ENCODE measurements at places on chromosomes 2 and 18.

GRCh38 chr2:38596229-38596628 is 6.5 kb downstream of the HNRNPLL start:
- DNase-seq = no peak

- no peak for DNase-seq
Measured at GRCh38 chr2:184053326-184053725, 545.0 kb upstream of the ZNF804A start.

GRCh38 chr2:102001767-102002142 is 10.0 kb downstream of the IL1R2 start:
- DNase-seq = no peak

DNA sequence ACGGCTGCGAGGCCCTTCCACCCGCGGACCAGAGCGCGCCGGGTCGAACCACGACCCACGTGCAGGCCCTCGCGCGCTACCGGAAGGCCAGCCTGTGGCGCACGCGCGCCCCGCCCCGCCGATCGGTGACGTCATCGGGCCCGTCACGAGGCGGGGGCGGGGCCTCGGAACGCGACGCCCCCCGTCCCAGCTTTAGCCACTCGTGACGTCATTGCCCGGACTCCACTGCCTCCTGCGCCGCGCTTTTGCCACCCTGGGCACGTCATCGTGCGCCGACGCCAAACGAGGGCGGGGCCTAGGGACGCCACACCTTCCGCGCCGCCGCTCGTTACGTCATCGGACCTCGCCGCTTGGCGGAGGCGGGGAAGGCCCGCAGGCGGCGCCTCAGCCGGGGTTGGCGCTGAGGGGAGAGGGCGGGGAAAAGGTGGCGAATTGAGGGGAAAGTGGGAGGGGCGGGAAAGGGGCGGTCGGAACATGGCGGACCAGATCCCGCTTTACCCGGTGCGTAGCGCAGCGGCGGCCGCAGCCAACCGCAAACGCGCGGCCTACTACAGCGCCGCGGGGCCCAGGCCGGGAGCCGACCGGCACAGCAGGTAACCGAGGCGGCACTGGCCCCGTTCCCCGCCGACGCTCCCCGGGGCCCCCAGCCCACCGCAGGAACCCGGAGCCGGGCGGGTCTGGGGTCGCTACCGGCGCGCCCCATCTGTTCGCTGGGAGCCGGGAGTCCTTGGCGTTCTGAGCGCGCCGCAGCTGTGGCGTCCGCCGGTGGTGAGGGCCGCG is at the start of gene ATP9B:
Gene ATP9B (plus strand): TSS at position 458 of the 780 bp plus-strand sequence. CDS start 17 bp downstream, at position 475.
- DNase-seq = peak; percentile 99

- DNase-seq = no peak
Measured at GRCh38 chr2:26740346-26740745, 23.7 kb upstream of the SLC35F6 start.

GRCh38 chr2:25566694-25567093 is 106.7 kb downstream of the DTNB start:
- no peak for DNase-seq

DNA sequence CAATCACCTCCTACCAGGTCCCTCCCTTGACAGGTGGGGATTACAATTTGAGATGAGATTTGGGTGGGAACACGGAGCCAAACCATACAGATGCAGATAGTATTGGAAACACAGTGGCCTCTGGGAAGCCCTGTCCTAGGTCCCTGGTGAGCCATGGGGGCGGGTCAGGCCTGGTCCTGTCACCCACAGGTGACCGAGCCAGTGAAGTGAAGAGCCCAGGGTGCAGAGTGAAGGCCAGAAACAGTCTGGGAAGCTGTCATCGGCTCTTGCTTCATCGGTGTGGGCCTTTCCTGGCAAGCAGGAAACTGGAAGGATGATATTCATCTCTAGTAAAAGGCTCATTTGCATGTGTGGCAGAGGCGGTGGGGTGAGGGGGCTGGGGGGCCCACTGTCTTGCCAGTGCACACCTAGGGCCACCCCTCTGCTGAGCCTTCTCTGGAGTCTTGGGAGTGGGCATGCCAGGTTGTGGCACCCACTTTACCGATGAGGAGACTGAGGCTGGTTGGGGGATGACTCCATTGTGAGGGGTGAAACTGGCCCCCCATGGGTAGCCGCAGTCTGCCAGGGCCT is 290.6 kb downstream of the NDUFA10 start:
- DNase-seq = no peak

DNA sequence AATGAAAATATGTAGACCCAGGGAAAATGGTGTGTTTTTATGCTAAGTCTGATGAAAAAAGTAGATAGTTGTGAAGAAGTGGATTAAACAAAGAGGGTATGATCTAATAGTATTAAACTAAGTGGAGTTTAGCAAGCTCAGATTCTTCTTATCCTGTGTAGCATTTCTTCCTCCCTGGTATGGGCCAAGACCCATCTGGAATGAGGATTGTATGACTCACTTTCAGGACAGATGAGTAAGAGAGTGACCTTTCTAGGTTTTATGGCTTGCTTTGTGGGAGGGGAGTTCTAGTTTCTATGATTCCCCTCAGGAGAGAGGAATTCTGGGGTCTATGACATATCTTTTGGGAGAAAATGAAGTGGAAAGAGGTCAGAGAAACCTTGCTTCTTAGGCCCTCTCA is 550.1 kb downstream of the SPAG16 start:
- no peak for DNase-seq

DNA sequence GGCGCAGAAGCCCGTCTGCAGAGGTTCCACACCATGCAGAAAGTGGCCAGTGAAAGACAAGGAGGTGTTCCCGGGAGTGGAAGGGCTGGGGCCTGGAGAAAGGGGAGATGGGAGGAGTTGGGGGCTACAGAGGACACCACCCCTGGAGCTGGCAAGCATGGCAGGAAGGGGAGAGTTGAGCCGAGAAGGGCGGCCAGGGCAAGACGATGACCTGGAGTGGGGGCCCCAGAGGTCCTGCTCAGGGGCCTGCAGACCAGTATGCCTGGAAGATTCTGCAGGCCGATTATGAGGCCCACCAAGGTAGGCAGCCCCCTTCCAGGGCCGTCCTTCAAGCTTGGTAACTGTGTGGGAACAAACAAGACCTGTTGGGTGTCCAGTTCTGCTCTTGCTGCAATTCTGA is 33.1 kb downstream of the RBFA start:
- no peak for DNase-seq

Measured in activated CD4-positive, alpha-beta T cell treated with anti-CD3 and anti-CD28 coated beads, Interleukin-2, amount 50 U/mL, for 1 hour (primary cell).